T-helper 2 cell treated with Interferon-gamma antibody and Interleukin-4, amounts not matched to agents 5 μg/mL and 100 μg/mL, for 36 hours (primary cell): ENCODE measurements at places on chromosomes 12 and 14.

GRCh38 chr14:21539189-21539940 is 13.2 kb upstream of the SALL2 start:
- no peak overlapping the region for H3K4me3 ChIP-seq
- H3K27me3 ChIP-seq: peaks cover 51% of the 10 kb centered on the region
- no peak for DNase-seq
- no peaks in the 10 kb centered on the region for H3K36me3 ChIP-seq

GRCh38 chr12:54191126-54191525 is 2.3 kb upstream of the SMUG1 start:
- peaks cover 2% of the 10 kb centered on the region for H3K36me3 ChIP-seq
- no peak for DNase-seq
- no peak overlapping the region for H3K27ac ChIP-seq

DNA sequence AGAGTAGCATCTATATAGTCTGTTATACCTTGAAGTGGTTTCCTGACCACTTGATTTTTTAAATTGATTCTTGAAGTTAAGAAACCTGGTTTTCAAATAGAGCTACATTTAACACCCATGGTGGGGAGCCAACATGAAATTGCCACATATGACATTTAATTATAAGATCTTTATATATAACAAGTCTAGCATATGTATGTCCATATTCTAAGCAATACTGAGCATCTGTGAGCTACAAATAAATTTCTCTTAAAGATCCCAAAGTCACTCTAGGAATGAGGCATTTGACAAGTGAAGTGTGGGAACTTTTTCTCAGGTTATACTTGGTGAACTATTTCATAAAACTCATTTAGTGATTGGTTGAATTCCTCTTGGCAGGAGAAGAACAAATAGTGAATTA is 132.5 kb downstream of the RPL10L start:
- no peaks in the 10 kb centered on the region for H3K4me1 ChIP-seq
- no peaks in the 10 kb centered on the region for H3K36me3 ChIP-seq
- no peak for DNase-seq

- no peak overlapping the region for H3K27ac ChIP-seq
- H3K27me3 ChIP-seq: peaks cover 5% of the 10 kb centered on the region
- H3K36me3 ChIP-seq: no peaks in the 10 kb centered on the region
Observed at GRCh38 chr12:100437038-100437841, 36.4 kb upstream of the NR1H4 start.

DNA sequence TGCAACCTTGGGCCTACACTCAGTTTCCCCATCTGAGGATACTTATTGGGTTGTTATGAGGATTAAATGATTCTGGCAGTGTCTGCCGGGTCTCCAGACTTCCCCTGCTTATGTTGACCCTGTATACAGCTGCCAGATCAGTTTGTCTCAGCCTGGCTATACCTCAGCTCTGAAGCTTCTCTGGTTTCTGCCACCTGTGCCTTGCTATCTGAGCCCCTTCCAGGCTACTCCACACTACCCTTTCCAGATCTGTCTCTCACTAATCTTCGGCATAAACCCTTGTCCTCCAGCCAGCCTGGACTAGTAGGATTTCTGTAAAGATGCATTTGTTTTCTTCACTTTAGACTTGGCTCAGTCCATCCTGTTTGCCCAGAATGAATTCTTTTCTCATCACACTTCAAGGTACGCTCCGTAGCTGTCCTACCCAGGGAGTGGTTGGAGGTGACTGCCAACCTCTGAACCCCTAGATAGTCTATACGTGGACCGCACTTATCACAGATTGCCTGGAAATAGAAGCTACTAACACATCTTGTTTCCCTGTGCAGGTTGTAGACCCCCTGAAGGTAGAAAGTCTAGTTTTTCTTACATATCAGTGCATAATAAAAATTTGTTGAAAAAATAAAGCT is 422.4 kb downstream of the RAD51B start:
- H3K4me1 ChIP-seq: no peaks in the 10 kb centered on the region
- no peaks in the 10 kb centered on the region for H3K27me3 ChIP-seq
- DNase-seq: no peak
- no peak overlapping the region for H3K4me3 ChIP-seq
- H3K36me3 ChIP-seq: no peaks in the 10 kb centered on the region

GRCh38 chr12:111584959-111585358 is 14.2 kb downstream of the ATXN2 start:
- H3K4me1 ChIP-seq: peaks cover 3% of the 10 kb centered on the region
- DNase-seq: no peak
- H3K27me3 ChIP-seq: no peaks in the 10 kb centered on the region
- H3K36me3 ChIP-seq: peaks cover 3% of the 10 kb centered on the region

DNA sequence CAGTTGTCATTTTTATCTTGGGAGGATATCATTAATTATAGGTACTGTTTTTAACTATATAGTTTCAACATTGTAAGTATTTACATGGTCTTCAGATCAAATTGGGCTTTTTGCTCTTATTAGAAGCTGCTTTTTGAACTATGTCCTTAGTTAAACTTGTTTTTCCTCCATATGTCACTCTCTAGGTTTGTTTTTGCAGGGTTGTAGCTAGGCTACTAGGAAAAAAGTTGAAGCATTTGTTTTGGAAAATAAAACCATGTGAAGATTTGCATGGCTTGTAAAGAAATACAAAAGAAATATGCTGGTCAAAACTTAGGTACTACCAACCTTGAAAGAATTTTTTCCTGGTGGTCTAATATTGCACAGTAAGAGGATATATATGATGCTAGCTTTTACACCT is 3.4 kb downstream of the ARID2 start:
- H3K27ac ChIP-seq: no peak overlapping the region
- peak overlapping the region; percentile 77 for H3K4me3 ChIP-seq
- H3K36me3 ChIP-seq: peaks cover 53% of the 10 kb centered on the region
- H3K4me1 ChIP-seq: peaks cover 21% of the 10 kb centered on the region
- DNase-seq: no peak
- no peaks in the 10 kb centered on the region for H3K27me3 ChIP-seq

- no peak overlapping the region for H3K4me3 ChIP-seq
- no peaks in the 10 kb centered on the region for H3K36me3 ChIP-seq
- H3K27me3 ChIP-seq: no peaks in the 10 kb centered on the region
- H3K4me1 ChIP-seq: peaks cover 2% of the 10 kb centered on the region
- no peak overlapping the region for H3K27ac ChIP-seq
Observed at GRCh38 chr12:124827588-124828184, 36.0 kb downstream of the SCARB1 start.

DNA sequence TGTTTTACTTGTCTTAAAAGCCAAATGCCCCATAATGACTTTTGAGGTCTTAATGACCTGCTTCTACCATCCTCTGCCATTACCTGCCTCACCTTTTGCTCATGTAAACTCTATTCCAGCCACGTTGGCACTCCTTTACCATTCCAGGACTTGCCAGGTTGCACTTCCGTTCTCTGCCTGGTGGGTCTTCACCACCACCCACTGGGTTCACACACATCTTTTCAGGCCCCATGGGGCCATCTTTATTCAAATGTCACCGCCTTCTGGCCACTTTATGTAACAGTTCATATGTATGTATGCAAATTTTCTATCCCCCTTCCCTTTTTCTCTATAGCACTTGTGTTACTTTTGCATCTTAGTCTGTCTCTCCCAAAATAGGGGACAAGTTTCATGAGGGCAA is 57.7 kb downstream of the ATP2A2 start:
- H3K27ac ChIP-seq: no peak overlapping the region
- no peaks in the 10 kb centered on the region for H3K27me3 ChIP-seq
- H3K4me3 ChIP-seq: no peak overlapping the region

DNA sequence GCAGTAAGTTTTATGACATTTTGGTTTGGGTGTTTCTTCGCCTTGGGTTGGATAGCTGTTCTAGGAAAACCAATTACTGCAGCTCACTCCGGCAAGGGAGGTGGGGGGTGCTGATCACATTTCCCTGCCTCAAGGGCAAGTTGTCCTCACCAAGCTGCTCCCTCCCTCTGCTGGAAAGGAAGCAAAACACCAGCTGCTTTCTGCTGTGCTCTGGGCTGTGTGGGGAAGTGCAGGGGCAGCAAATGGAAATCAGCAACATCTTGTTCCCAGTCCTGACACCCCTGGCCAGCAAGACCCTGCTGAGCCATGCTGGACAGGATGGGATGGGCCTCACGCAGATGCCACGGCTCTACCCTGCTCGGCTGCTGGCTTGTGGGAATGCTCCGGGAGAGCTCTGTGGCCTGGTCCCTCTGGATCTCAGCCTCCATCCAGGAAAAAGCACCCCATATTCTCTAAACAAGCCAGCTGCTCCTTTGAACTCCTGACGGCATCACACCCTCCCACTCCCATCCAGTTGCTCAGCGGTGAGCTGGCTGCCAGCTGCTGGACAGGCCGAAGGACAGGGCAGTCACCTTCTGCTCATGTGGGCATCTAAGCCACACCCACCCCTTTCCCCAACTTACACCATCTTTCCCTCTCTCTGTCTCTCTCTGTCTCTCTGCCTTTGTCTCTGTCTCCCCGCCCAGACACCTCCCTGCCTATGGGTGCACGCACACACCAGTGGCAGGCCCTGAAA is 52.4 kb upstream of the EIF5 start:
- no peaks in the 10 kb centered on the region for H3K36me3 ChIP-seq
- no peak overlapping the region for H3K4me3 ChIP-seq
- peaks cover 53% of the 10 kb centered on the region for H3K27me3 ChIP-seq
- DNase-seq: no peak
- H3K4me1 ChIP-seq: no peaks in the 10 kb centered on the region
- no peak overlapping the region for H3K27ac ChIP-seq

GRCh38 chr12:77354766-77355362 is 289.5 kb upstream of the E2F7 start:
- no peak overlapping the region for H3K4me3 ChIP-seq
- H3K27ac ChIP-seq: no peak overlapping the region
- H3K36me3 ChIP-seq: no peaks in the 10 kb centered on the region
- no peaks in the 10 kb centered on the region for H3K4me1 ChIP-seq
- H3K27me3 ChIP-seq: no peaks in the 10 kb centered on the region
- no peak for DNase-seq

DNA sequence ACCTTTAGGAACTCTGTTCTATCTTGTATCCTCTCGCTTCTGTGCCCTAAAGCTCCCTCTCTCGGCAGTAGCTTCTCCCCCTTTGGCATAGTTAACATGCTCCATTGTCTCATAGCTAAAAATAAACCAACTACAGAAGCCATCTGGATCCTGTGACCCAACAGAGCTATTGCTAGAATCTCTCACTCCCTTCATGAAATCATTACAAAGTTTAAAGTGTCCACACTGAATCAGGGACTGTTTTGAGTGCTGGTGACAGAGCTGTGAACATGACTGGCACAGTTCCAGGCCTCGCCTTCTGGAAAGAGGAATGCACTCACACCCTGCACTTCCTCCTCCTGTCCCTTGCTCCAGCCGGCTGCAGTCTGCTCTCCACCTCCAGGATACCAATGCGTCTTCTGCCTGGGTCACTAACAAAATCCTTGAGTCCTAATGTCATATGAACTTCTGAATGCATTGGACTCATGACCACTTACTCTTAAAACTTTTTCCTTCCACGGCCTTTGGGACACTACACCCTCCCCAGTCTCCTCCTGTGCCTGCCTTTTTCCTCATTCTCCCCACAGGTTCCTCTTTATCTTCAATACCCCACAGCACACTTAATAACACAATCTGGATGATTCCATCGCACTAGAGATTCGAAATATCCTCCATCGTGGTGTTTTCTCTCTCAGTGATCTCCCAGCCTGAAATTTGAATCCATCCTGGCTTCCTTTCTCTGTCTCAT is 13.2 kb downstream of the PLBD1 start:
- H3K36me3 ChIP-seq: no peaks in the 10 kb centered on the region
- H3K4me1 ChIP-seq: no peaks in the 10 kb centered on the region
- H3K4me3 ChIP-seq: no peak overlapping the region
- no peaks in the 10 kb centered on the region for H3K27me3 ChIP-seq
- no peak overlapping the region for H3K27ac ChIP-seq

DNA sequence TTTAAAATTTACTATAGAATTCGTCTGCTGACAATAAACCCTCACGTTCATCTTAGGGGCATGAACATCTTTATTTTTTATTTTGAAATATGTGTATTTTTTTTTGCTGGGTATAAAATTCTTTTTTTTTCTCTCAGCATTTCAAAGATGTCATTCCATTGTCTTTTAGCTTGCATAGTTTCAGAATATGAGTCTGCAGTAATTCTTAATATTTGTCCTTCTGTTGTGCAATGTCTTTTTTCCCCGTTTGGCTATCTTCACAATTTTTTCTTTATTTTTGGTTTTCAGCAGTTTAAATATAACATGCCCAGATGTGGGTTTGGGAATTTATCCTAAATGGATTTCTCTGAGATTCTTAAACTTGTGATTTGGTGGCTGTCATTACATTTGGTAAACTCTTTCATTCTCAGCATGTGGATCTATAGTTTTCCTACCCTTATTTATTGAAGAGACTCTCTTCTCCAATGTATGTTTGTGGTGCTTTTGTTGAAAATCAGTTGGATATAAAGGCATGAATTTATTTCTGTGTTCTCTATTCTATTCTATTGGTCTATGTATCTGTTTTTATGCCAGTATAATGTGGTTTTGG is 37.8 kb upstream of the PLBD1 start:
- no peak for DNase-seq
- peaks cover 2% of the 10 kb centered on the region for H3K36me3 ChIP-seq
- H3K4me1 ChIP-seq: peaks cover 2% of the 10 kb centered on the region
- no peak overlapping the region for H3K4me3 ChIP-seq
- H3K27ac ChIP-seq: no peak overlapping the region

GRCh38 chr12:58026897-58027891 is 85.8 kb downstream of the ATP23 start:
- no peak for DNase-seq
- no peaks in the 10 kb centered on the region for H3K27me3 ChIP-seq
- H3K4me3 ChIP-seq: no peak overlapping the region
- H3K36me3 ChIP-seq: no peaks in the 10 kb centered on the region
- no peaks in the 10 kb centered on the region for H3K4me1 ChIP-seq
- H3K27ac ChIP-seq: no peak overlapping the region

- no peaks in the 10 kb centered on the region for H3K4me1 ChIP-seq
- no peaks in the 10 kb centered on the region for H3K27me3 ChIP-seq
- H3K4me3 ChIP-seq: no peak overlapping the region
- DNase-seq: no peak
- no peak overlapping the region for H3K27ac ChIP-seq
Observed at GRCh38 chr14:105005929-105006830, 14.7 kb downstream of the CDCA4 start.

GRCh38 chr12:131369094-131369845 is 341.6 kb upstream of the SFSWAP start:
- no peaks in the 10 kb centered on the region for H3K4me1 ChIP-seq
- no peaks in the 10 kb centered on the region for H3K36me3 ChIP-seq
- H3K27ac ChIP-seq: no peak overlapping the region
- H3K27me3 ChIP-seq: no peaks in the 10 kb centered on the region
- DNase-seq: no peak
